Transverse colon (tissue), 4 donors: ENCODE measurements at places on chromosomes 11 and 22. TPM values are rescaled to one million over a fixed set of nuclear protein-coding genes. Genes with fewer than 3 reads are reported as not detected.
A peak's percentile ranks its signal among the peaks of the same experiment; 100 is the strongest.

- no peak overlapping the region for H3K4me3 ChIP-seq
- H3K27me3 ChIP-seq = no peaks in the 10 kb centered on the region
- no peaks in the 10 kb centered on the region for H3K36me3 ChIP-seq
- no peaks in the 10 kb centered on the region for H3K4me1 ChIP-seq
- no peak for DNase-seq
These were observed 48.5 kb upstream of the BMAL1 start for GRCh38 chr11:13229136-13229535.

GRCh38 chr11:127875131-127875530 lies 712.2 kb downstream of the ETS1 start:
- no peaks in the 10 kb centered on the region for H3K27me3 ChIP-seq
- H3K4me1 ChIP-seq = no peaks in the 10 kb centered on the region
- no peak overlapping the region for H3K4me3 ChIP-seq
- no peaks in the 10 kb centered on the region for H3K36me3 ChIP-seq

- H3K27ac ChIP-seq = no peak overlapping the region
- peaks cover 22% of the 10 kb centered on the region for H3K27me3 ChIP-seq
- no peak for DNase-seq
- peaks cover 15% of the 10 kb centered on the region for H3K4me1 ChIP-seq
- no peaks in the 10 kb centered on the region for H3K36me3 ChIP-seq
- H3K4me3 ChIP-seq = no peak overlapping the region
These were observed 4.1 kb downstream of the GNAZ start for GRCh38 chr22:23074451-23074850.

DNA sequence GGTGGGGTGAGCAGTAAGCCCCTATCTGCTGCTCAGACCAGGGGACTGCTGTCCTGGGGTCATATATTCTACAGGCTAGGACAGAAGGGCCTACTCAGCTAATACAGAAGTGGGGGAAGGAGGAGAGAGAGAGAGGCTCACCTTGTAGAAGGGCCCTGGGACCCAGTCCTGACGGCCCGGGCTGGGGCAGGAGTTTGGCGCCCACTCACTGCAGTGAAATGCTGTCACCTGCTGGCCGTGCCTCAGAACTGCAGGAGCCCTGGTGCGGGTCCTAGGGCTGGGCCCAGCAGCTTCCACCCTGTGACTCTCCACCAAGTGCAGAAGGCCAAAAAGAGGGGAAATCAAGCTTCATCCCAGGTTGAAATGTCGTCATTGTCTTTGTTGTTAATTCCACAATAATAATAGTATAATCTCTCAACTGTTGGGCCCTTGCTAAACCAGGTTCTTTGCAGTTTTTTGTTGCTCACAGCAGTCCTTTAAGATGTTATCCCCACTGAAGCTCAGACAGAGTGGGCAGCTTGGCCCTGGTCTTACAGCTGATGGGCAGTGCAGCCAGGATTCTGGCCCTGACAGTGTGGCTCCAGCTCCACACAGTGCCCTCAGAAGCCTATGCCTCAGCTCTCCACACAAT lies 29.6 kb downstream of the TRIM29 start:
- no peaks in the 10 kb centered on the region for H3K27me3 ChIP-seq
- peak; percentile 75 for DNase-seq
- no peak overlapping the region for H3K4me3 ChIP-seq

DNA sequence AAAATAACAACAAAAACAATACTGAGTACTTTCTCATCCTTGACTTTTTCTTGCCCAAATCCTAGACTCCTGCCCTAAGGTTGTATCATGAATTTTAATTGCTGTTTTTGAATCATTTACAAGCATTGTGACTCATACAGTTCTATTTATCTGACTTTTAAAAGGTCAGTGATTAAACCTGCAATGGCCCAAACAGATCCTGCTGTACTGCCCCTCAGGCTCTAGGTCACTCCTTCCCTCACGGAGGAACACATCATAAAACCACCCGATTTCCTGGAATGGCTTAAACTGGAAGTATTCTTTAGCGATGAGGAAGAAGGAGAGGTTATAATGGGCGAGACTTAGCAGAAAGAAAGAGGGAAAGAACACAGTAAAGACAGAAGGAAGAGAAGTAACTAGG lies 12.3 kb downstream of the ARFGAP3 start:
- H3K27ac ChIP-seq = peak overlapping the region; percentile 31
- H3K4me1 ChIP-seq = peaks cover 22% of the 10 kb centered on the region
- no peak overlapping the region for H3K4me3 ChIP-seq
- H3K36me3 ChIP-seq = no peaks in the 10 kb centered on the region
- no peaks in the 10 kb centered on the region for H3K27me3 ChIP-seq

DNA sequence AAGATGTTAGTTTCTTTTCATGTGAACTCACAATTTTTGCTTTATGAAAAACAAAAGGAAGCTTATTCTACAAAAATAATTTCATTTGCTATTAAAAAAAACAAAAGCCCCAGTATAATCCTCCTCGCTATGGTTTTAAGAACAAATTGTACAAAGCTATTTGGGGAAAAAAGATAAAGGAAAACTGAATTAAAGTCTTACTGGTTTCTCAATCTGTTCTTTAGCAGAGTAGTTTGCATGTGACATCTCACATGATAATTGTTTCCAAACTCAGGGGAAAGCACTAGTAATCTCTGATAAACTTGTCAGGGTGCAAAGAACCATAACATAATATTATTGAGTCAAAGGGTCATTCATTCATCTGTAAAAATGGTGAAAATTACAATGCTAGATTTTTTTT lies 2.9 kb upstream of the DDI1 start:
- no peak overlapping the region for H3K4me3 ChIP-seq
- H3K4me1 ChIP-seq = no peaks in the 10 kb centered on the region
- H3K36me3 ChIP-seq = no peaks in the 10 kb centered on the region
- no peak overlapping the region for H3K27ac ChIP-seq

GRCh38 chr11:20109731-20110445 lies 50.4 kb downstream of the DBX1 start:
- no peaks in the 10 kb centered on the region for H3K36me3 ChIP-seq
- no peak for DNase-seq
- H3K4me3 ChIP-seq = no peak overlapping the region
- H3K27ac ChIP-seq = peak overlapping the region; percentile 5

DNA sequence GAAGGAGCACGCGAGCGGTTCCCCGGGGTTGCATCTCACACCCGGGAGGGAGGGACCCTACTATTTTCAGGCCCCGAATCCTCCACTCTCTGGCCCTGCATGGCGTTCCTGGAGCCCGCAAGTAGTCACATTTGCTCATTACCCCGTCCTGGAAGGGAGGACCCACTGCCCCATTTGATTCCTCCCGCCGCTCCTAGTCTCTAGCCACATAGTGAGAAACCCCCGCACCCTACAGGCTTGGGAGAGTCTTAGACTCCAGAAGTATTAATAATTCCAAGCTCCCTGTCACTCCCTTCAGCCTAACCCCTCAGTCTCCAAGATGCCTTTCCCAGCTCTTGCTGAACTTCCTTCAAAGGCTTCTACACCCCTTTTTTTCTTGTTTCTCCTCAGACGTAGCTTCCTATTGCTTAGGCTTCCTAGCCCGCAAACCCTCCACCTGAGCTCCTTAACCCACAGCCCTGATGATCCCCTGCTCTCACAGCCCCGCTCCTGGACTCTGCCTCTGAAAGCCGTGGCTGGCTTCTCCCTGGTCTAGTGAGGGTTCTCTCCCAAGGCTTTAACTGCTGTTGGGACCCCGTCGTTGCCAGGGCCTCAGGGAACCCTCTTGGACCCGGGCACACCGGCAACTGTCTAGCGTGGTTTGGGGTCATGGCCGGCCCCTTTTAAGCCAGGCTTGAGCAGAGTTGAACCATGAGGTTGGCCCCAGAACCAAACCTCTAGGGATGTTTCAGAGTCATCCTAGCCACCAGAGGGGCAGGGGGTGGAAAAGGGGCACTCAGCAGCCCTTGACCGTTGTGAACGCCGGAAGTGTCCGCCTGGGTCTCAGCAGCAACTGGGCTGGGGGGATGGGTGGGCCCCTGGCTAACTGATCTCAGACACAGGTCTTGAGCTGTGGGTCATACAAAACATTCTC lies 862 bp downstream of the GGA1 start:
- H3K36me3 ChIP-seq = no peaks in the 10 kb centered on the region
- H3K4me1 ChIP-seq = peaks cover 56% of the 10 kb centered on the region
- no peaks in the 10 kb centered on the region for H3K27me3 ChIP-seq
- no peak for DNase-seq
- peak overlapping the region; percentile 93 for H3K27ac ChIP-seq

- DNase-seq = no peak
- H3K4me1 ChIP-seq = no peaks in the 10 kb centered on the region
- no peaks in the 10 kb centered on the region for H3K36me3 ChIP-seq
- no peaks in the 10 kb centered on the region for H3K27me3 ChIP-seq
These were observed 84.6 kb upstream of the ANO3 start for GRCh38 chr11:26247340-26247739.

GRCh38 chr22:46612904-46613605 lies 7.1 kb upstream of the GRAMD4 start:
- no peak overlapping the region for H3K4me3 ChIP-seq
- peaks cover 54% of the 10 kb centered on the region for H3K4me1 ChIP-seq
- no peaks in the 10 kb centered on the region for H3K27me3 ChIP-seq
- no peaks in the 10 kb centered on the region for H3K36me3 ChIP-seq
- H3K27ac ChIP-seq = peak overlapping the region; percentile 65
- peak; percentile 69 for DNase-seq

- DNase-seq = no peak
- H3K27me3 ChIP-seq = no peaks in the 10 kb centered on the region
- peak overlapping the region; percentile 13 for H3K4me3 ChIP-seq
These were observed 41.6 kb downstream of the AHNAK start for GRCh38 chr11:62505059-62505439.

DNA sequence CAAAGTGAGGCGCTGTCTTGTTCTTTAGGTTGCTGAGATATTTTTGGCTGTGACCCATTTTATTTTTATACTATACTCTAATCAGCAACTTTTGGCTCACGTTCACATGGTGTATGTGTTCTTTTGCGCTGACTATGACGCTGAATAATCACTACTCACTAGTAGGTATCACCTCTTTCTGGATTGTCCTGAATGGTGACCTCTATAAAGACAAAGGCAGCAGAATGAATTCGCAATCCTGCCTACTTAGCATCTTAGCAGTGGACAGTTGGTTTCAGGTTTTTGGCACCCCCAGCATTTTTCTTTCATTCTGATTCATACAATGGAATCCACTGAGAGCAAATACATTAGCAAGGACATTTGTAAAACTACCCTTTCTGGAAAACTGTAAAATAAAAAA lies 351.3 kb downstream of the JRKL start:
- H3K4me1 ChIP-seq = no peaks in the 10 kb centered on the region
- no peak overlapping the region for H3K4me3 ChIP-seq
- no peak overlapping the region for H3K27ac ChIP-seq

GRCh38 chr11:45652781-45653180 lies 12.6 kb downstream of the CHST1 start:
- no peak for DNase-seq
- H3K27me3 ChIP-seq = peaks cover 10% of the 10 kb centered on the region
- no peaks in the 10 kb centered on the region for H3K36me3 ChIP-seq
- no peak overlapping the region for H3K27ac ChIP-seq

GRCh38 chr22:42992886-42993479 lies 22.0 kb downstream of the PACSIN2 start:
- no peak for DNase-seq
- peaks cover 37% of the 10 kb centered on the region for H3K4me1 ChIP-seq
- no peaks in the 10 kb centered on the region for H3K36me3 ChIP-seq
- H3K4me3 ChIP-seq = no peak overlapping the region

DNA sequence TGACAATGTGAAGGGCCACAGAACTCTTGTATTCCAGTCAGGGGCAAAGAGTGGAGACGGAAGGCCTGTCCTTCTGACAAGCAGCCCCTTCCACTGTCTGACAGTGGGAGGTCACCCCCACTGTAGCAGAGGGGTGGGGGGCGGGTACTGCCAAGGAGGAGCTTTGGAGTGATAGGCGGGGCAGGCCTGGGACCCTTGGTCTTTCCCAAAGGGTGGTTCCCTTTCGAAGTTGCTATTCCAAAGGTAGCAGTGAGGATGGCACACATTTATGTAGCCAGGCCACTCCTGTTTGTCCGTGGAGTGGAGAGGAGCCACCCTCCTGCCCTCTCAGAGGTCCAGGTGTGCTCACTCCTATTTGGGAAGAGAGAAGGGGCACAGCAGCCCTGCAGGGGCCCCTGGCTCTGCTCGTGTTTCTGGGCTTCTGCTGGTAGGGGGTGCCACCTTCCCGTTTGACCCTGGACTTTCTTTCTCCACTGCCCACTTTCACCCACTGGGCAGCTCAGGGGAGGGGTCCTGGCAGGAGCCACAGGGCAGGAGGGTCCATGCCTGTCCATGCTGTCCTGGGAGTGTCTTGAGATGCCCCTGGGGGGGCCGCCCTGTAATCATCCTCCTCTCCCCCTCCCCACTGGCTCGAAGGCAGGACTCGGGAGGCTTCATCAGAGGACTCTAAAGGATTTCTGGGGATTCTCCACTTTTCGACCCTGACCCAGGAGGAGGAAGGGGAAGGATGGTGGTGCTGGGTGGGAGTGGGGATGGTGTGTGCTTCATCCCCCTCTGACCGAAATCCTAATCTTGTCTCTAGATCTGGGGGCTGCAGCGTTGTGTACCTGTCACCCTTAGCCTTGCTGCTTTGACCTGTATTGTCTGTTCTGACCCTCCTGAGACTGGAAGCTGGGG lies 994 bp downstream of the TAGLN start:
- peaks cover 5% of the 10 kb centered on the region for H3K36me3 ChIP-seq
- H3K4me1 ChIP-seq = peaks cover 25% of the 10 kb centered on the region
- no peaks in the 10 kb centered on the region for H3K27me3 ChIP-seq
- peak overlapping the region; percentile 85 for H3K27ac ChIP-seq

GRCh38 chr22:33544707-33545106 lies 375.6 kb downstream of the LARGE1 start:
- H3K4me3 ChIP-seq = no peak overlapping the region
- no peak for DNase-seq
- H3K27ac ChIP-seq = no peak overlapping the region
- no peaks in the 10 kb centered on the region for H3K27me3 ChIP-seq

GRCh38 chr22:30867746-30868662 lies 100.6 kb downstream of the MORC2 start:
- DNase-seq = peak; percentile 3
- no peak overlapping the region for H3K4me3 ChIP-seq
- no peaks in the 10 kb centered on the region for H3K4me1 ChIP-seq
- no peaks in the 10 kb centered on the region for H3K27me3 ChIP-seq
- H3K27ac ChIP-seq = no peak overlapping the region

DNA sequence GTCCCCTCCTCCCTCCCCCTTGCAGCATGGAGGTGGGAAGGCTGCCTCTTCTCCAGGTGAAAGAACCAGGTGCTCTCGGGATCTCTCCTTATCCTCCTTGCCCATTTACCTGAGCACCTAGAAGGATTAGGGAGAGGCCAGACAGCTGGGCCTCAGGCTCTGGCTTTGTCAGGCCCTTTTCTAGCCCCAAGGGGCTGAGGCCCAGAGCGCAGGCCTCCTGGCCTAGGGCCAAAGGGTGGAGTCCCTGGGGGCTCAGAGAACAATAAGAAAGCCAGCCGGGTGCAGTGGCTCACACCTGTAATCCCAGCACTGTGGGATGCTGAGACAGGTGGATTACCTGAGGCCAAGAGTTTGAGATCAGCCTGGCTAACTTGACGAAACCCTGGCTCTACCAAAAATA lies 5.4 kb upstream of the TTLL1 start:
- no peak overlapping the region for H3K4me3 ChIP-seq
- no peaks in the 10 kb centered on the region for H3K36me3 ChIP-seq
- H3K27me3 ChIP-seq = no peaks in the 10 kb centered on the region

TRPC6 gene
- total RNA-seq = 1.4 TPM

FGF3 gene
- not detected for total RNA-seq

CHRM4 gene
- total RNA-seq = 3.3 TPM

GRAMD1B gene
- 58.4 TPM for total RNA-seq

LMNTD2 gene
- 89.0 TPM for total RNA-seq

PHOX2A gene
- total RNA-seq = 0.60 TPM

MCAM gene
- total RNA-seq = 119 TPM

OR52B6 gene
- total RNA-seq = not detected

CRYBB2 gene
- total RNA-seq = not detected
